Kasumi-1 (cell line): ENCODE measurements at places on chromosomes 13 and 19.

DNA sequence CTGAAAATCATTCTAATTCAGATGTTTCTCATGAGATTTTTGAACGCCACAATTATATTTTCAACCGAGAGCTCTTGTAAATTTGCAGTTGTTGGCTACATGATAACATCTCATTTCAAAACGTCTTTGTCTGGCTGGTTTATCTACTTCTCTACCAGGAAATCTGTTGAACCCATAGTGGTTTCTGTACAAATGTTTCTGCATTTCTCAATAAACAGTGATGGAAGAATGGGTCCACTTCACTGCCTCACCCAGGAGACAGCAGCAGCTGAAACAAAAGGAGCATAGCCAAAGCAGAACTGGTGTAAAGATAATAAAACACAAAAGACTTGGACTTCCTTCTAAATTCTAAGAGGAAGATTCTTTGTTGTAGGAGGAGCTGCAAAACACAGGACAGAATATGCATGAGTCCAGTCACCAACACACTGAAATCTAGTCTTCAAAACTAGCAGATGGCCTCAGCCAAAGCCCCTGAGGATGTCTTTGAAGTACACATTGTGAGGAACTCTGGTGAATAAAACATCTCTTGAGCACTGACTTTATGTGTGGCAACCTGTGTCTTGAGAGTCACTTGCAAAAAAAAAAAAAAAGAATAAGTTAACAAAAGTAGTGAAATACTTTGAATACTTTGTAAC lies 68.6 kb upstream of the FGF14 start:
- DNase-seq: no peak

GRCh38 chr19:42285541-42285941 lies 16.4 kb upstream of the PRR19 start:
- DNase-seq: no peak

DNA sequence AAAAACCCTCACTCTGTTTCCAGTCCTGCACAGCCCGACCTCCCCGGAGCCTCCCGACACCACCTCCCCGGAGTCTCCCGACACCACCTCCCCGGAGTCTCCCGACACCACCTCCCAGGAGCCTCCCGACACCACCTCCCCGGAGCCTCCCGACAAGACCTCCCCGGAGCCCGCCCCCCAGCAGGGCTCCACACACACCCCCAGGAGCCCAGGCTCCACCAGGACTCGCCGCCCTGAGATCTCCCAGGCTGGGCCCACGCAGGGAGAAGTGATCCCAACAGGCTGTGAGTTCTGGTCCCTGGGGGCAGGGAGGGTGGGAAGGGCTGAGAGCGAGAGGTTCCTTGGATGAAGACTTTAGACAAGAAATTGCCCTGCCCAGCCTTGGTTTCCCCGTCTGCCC lies 5.4 kb downstream of the MADCAM1 start:
- no peak for DNase-seq

DNA sequence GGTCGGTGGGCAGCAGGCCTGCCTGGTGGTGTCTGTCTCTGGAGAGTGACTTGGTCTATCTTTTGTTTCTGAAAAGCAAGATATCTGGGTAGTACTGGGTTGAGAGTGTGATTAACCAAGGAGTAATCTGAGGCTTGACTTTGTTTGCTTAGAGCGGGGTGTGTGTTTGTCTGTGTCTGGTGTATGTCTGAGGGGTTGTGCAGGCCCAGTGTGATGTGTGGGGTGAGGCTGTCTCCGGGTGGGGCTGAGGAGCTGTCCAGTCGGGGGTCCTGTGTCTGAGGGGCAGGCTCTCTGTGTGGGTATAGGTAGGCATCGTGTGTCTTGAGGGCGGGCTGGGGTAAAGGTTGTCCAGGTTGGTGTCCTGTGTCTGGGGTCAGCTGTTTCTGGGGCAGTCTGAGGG lies 11.1 kb upstream of the TIMM50 start:
- no peak for DNase-seq

GRCh38 chr13:22428188-22428828 lies 752.5 kb upstream of the SGCG start:
- DNase-seq: no peak

DNA sequence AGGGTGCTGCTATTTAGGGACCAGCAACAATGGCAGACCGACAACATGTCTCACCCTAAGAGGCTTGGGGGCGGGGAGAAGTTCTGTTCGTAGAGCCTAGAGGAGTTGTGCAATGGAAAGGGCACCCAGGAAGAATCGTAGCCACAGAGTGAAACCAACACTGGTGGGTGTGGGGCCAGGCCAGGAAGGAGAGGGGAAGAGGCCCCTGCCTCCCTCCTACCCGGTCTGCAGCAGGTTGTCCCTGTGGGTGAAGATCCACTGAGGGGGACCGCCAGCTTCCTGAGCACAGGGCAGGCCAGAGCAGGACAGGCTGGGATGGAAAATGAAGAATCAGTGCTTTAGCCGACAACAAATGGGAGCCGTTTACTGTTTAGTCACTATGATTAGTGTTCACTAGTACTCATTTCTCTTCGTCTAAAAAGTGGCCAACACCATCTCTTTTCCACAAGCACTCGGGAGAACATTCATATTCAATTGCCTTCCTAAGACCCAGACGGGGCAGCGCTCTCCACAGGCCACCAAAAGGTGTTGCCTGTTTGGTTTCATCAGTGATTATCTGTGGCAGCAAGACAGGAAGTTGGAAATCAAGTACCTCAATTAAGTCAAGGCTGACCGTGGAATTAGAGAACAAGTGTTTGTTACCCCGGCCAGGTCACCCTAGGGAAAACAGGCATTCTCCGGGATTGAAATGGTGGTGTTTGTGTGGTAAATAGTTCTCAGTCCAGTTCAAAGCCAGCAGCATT lies 1.1 kb upstream of the ATP11A start:
- peak; percentile 85 for DNase-seq

- no peak for DNase-seq
Observed at GRCh38 chr13:109203587-109203986, 574.2 kb downstream of the MYO16 start.

GRCh38 chr19:41699968-41700323 lies 8.5 kb upstream of the CEACAM5 start:
- no peak for DNase-seq

DNA sequence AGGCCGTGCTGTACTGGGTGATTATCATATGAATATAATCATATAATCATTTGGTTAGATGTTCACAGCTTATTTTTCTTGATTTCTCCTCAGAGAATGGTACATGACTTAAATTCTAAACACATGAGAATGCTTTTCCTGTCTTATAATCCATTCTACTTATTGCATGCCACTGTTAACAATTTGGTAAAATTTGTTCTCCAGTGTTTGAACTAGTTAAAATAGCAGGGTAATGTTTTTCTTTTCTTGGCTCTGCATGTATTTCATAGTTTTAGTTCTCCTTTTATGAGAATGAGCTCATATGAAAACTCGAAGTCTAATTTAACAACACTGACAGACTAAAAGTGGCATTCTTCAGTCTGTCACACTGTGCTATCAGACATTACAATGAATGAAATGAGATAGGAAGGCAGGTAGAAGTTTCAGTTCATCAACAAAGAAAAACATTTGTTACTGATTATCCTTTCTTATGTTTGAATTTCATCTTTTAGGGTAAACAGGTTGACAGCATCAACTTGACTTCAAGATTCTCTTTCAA lies 10.2 kb downstream of the SPRYD7 start:
- DNase-seq: no peak

DNA sequence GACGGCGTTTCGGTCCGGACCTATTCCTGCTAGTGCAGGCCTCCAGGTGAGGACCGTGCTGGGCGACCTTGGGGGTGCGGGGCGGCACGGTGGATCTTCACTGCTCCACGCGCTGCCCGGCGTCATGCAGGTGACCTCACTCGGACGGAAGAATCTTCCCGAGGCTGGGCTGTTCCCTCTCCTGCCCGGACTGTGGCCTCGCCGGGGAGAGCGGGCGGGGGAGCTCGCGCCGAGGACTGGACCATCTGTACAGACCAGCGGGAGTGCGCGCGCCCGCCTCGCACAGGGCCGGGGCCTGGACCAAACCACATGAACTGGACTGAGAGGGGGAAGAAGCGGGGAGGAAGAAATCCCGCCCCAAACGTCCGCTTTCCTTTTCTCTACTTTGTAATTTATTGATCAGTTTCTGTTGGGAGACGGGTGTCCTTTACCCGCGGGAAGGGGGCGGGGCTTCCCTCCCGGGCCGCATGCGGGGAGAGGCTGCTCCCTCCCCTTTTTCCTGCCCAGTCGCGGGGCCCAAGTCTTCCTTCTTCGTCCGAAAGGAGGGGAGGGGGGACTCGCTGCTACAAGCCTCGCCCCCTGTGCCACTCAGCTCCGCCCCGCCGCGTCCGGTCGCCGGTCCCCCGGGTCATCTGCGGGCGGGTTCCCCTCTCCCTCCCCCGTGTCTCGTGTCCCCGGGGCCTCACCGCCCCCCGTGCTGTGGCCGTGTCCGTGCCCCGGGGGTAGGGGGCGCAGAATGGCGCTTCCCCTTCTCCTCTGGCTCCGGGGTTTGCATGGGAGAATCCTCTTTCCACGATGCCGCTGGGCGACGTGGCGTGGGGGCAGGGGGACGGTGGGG lies 4.9 kb downstream of the HRC start:
- DNase-seq: peak; percentile 74

- no peak for DNase-seq
Observed at GRCh38 chr13:25042151-25042865, 53.6 kb upstream of the PABPC3 start.

GRCh38 chr13:37412241-37412921 lies 186.2 kb downstream of the POSTN start:
- no peak for DNase-seq

DNA sequence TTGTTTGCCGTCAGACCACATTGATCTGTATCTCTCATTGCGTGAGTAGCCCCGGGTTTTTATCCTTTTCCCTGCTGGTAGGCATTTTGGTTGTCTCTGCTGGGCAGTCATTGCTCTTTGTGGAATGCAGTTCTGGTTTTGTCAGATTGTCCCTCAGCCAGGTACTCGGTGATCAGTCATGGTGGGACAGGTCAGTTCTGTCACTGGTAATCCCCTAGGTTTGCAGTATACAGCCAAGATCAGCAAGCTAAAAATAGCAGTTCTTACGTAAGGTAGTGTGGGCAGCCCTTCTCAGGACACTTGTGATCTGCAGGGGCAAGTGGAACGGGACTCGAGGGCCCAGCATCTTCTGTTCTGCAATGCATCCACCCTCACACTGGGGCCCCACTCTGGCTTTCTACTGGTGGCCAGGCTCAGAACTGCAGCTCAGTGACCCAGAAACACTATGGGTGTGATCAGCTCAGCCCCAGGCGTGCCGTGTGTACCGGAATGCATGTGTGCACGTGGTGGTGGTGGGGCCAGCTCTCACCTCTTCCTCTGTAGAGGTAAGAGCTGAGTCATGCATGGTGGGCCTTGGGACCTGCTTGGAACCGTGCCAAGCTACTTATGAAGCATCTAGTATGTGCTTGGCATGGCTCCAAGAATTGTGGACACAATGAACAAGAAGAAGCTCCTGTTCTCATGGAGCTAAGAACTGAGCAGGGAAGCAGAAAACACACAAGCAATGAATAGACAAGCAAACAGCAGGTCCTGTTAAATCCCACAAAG lies 6.3 kb downstream of the PLEKHF1 start:
- no peak for DNase-seq

GRCh38 chr13:38090913-38091312 lies 221.3 kb upstream of the TRPC4 start:
- no peak for DNase-seq

- DNase-seq: no peak
Observed at GRCh38 chr13:21850013-21851006, 179.4 kb downstream of the FGF9 start.

- DNase-seq: no peak
Observed at GRCh38 chr19:4598712-4599111, 39.2 kb upstream of the SEMA6B start.

DNA sequence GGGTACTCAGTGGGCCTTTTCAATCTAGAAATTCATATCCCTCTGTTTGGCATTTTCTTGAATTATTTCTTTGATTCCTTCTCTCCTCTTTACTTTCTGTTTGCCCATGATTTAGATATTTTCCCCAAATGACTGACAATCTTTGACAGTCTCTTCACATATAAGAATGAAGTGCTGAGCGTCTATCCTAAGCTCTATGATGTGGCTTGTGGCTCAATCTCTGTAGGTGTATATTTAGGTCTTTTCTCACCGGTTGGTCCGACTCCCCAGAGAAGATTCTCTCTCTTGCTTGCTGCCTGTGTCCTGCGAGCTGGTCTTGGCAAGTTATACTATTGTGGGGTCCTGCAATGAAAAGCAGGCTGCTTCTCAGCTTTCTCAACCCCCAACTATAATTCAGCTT lies 29.0 kb downstream of the FLT3 start:
- no peak for DNase-seq
